ENCODE measurements at places on chromosomes 11 and 22.

GRCh38 chr22:37282385-37282677 is at the start of gene CYTH4:
TSS of gene CYTH4 (plus strand) at chr22:37282508. CDS start at chr22:37282570, 62 bp downstream.
- DNase-seq: peak; percentile 70

DNA sequence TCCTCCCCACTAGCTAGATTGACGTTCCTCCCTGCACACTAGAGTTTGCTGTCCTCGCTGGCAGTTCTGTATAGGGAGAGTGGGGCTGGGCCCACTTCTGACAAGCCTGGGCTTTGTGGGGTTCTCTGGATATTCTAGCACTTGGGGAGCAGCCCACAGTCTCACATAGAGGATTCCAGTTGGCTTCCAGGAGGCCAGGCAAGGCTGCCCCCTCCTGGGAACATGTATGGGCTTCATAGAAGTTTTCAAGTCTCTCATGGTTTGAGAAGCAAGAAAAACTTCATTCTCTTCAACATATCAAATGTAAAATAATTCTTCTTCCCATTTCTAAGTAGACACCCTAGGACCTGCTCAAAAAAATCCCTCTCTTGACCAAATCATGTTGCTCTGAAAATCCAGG is 87.5 kb downstream of the NAV2 start:
- DNase-seq: no peak

DNA sequence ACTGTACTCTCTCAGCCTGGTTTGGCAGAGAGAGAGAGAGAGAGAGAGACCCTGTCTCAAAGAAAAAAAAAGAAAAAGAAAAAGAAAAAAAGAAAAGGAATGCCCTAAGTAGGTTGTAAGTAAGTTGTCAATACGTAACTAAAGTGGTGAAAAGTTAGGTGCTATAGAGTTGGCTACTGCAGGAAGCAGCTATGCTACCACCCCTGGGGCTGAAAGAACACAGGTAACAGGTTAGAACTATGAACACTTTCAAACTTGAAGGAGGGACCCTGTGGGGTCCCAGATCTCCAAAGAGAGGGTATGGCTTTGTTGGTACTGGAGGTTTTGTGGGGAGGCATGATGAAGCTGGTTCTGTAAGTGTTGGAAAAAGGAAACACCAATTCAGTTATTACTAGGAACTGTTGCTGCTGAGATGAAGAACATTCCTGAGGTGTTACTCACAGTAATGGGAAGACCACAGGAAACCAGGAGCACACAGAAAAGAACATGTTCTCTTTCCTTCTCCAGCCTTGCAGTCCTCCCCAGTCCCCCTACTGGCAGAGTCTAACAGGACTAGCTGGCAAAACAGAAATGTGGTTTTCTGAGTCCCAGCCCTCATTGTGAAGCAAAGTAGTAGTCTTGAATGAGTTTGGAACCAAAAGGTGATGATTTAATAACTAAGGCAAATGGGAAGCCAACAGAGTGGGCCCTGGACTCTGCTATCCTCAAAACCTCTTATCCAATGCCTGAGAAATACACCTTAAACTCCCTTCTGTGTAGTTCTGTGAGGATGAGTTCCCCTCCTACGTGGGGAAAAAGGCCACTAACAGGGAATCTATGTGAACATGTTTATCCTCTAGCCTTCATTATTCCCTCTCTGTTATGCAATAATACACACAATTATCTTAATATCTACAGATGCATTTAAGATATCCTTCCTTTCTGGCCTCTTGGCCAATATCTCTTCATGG is 427.0 kb upstream of the DDI1 start:
- no peak for DNase-seq

- no peak for DNase-seq
Observed at GRCh38 chr11:102603091-102603490, 22.0 kb downstream of the MMP20 start.

GRCh38 chr11:31657091-31657490 is 147.5 kb downstream of the ELP4 start:
- no peak for DNase-seq

DNA sequence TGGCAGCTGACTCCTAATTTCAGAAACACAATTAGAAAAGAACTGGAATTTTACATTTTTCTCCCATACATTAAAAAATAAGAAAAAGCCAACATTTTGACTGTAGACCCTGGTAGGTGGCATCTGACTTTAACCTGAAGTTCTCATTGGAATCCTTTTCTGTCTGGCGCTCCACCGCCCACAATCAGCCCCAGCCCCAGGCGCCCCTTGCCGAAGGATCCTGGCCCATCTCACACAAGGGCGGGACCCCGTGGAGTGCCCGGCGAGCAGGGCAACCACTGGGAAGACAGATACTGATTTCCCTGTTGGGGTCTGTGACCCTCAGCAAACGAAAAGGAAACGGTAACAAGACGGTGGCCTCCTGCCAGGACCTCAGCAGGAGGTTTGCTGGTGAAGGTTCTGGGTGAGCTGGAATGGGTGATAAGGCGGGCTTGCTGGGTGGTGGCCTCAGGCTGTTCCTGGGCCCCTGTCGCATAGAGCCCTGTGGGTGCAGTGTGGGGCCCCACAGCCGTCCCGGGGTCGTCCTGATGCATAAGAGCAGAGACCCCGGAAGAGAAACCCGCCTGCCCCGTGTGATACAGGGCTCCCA is 15.7 kb downstream of the TSPO start:
- no peak for DNase-seq

DNA sequence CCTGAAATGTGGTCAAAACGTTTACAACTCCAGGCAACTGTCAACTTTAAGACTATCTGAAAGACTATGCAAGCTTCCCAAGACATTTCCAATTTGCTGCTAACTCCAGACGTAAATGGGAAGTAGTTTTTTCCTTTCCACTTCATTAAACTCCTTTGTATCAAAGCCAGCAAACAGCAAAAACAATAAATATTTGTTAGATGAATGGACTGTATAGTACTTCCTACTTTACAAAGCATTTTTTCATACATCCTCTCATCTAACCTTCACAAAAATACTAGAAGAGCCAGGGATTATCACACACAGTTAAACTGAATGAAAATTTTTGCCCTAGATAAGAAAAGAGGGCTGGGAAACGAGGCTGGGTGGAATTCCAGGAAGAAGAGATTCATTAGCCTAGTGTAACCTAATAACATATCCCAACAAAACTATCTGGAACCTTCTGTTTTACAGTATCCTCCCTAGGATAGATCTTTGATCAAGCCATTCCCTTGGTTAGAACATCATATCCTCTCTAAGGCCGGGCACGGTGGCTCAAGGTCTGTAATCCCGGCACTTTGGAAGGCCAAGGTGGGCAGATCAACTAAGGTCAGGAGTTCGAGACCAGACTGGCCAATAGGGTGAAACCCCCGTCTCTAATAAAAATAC is 10.4 kb downstream of the NUP98 start:
- DNase-seq: no peak

DNA sequence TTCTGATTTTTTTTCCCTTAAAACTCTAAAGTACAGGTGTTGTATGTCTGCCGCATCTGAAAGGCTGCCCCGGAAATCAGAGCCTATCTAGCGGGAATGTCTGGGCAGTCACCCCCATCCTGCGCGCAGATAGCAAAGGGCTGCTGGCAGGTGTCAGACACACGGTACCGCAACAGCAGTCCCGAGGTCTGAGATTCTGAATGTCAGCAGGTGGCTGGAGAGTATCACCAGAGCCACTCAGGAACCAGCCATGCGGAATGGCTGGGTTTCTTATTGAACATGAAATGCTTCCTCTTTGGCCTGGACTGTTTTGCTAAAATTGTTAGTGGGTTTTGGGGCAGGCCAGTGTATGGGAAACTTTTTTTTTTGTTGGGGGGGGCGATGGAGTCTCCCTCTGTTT is 53.3 kb downstream of the CERK start:
- no peak for DNase-seq

DNA sequence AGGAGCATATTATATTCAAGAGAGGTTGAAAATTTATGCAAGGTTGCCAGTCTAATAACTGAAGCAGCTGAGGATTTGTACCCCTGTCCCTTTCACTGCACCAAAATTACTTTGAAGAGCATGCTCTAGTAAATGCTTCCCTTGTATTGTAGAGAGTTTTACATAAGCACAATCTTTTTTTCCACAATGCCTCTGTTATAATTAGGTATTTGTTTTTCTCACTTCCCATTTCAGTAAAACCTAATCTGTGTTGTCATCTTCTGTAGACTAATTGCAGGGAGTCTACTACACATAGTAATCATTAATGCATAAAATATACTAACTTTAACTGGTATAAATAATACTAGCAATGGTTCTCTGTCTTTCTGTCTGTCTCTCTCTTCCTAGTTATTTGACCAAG is 718.4 kb upstream of the ANO5 start:
- no peak for DNase-seq

DNA sequence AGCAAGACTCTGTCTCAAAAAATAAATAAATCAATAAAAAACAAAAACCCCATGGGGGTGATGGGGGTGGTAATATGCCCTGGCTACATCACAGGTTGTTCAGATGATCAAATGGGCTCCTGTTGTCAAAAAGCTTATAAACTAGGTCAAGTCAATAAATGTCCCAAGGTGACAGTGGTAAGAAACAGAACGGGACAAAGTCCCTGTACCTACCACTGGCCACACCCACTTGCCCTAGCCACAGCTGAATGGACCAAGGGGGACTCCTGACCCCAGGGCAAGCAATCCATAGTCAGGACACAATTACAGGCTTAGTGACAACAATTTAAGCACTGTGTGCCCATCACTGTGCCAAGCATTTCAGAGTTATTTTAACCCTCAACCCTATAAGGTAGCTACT is 6.0 kb downstream of the NAGA start:
- DNase-seq: no peak
